NCI-H1436 treated with DMSO at 0.1 percent for 48 hours (cell line): ENCODE measurements at places on chromosomes 7 and 10.
A peak's percentile ranks its signal among the peaks of the same experiment; 100 is the strongest.

DNA sequence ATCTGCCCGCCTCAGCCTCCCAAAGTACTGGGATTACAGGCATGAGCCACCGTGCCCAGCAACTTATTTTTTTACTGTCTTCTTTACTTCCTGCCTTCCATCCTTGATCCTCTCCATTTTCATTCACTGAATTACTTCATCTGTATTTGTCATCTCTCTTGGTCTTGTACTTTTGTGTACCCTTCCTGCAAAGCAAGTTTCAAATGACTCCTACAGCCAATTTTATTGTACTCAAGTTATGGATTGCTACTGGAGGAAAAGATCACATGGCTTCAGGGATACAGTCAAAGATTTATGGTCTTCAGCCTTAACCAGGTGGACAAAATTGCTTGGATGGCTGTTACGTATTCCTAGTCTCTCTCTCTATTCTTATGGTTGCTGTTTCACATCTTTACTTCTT is 22.6 kb downstream of the SEPTIN7 start:
- no peak for DNase-seq

- no peak for DNase-seq
Observed at GRCh38 chr10:79266084-79266483, 81.2 kb upstream of the PPIF start.

GRCh38 chr7:33128990-33129805 is at the start of gene BBS9:
BBS9 (plus strand) TSS chr7:33129564; CDS start chr7:33146253, 16,689 bp downstream.
- DNase-seq, result peak; percentile 86

- DNase-seq, result no peak
Observed at GRCh38 chr7:2945171-2945570, 98.5 kb downstream of the CARD11 start.

DNA sequence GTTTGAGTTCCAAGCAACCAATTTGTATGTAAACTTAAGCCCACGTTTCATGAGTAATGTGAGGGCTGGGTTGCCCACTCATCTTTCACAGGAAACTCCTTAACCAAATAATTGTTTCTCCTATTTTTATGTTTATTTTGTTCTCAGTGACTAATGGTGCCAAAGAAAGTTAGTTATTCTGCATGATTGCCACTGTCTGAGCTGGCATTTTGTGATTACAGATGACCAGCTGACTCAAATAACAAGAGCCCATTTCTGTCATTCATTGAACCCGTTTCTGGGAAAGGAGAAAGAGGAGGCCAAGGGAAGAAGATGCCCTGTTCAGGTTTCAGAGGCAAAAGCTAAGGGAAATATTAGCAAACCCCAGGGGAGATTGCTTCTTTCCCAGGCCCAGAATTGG is 186.9 kb upstream of the MYO3A start:
- no peak for DNase-seq

DNA sequence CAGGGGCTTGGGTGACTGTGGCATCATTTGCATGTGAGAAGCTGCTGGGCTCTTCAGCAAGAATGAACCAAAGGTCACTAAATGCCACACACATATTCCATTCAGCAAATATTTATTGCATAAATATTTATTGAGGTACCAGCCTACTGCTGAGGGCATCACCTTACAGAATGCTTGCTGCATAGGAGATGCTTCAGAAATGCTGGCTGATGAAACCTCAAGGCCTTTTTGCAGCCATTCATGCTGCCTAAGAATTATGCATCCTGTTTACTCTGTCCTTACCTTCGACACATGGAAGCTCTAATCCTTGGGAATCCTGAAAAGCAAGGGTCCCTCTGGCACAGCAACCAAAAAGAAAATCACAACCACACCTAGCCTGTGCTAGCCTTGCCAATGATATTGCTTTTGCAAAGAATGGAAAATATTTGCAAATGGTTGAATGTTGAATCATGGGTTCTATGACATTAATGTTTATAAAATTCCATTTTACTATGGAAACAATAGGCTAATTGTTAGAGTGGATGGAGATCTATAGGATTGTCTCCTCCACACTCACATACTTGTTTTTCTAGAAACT is 79.6 kb downstream of the PCGF5 start:
- DNase-seq, result no peak

DNA sequence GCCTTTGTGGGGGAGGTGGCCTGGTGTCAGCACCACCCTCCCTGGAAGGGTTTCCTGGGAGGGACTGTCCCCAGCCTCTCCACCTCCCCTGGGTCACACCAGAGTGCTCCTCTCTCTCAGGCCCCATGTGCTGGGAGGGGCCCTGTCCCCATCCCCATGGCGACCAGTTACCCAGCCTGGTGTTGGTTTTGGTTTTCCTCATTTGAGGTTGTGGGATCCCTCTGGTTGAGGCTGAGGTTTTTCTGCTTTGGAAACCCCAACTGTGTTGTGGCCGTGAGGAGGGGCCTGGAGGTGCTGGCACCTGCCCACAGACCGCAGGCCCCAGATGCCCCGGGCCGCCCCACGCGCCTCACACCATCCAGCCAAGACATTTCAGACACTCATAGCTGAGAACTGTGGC is 106.3 kb downstream of the GRK5 start:
- no peak for DNase-seq

DNA sequence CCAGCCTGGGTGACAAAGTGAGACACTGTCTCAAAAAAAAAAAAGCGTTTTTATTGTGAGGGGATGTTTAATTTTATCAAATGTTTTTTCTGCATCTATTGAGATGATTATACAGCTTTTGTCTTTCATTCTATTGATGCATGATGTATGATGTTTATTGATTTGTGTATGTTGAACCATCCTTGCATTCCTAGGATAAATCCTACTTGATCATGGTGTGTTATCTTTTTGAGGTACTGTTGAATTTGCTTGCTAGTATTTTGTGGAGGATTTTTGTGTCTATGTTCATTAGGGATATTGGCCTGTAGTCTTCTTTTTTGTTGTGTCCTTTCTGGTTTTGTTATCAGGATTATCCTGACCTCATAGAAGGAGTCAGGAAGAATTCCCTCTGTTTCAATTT is 22.3 kb upstream of the PLA2G12B start:
- DNase-seq, result no peak

DNA sequence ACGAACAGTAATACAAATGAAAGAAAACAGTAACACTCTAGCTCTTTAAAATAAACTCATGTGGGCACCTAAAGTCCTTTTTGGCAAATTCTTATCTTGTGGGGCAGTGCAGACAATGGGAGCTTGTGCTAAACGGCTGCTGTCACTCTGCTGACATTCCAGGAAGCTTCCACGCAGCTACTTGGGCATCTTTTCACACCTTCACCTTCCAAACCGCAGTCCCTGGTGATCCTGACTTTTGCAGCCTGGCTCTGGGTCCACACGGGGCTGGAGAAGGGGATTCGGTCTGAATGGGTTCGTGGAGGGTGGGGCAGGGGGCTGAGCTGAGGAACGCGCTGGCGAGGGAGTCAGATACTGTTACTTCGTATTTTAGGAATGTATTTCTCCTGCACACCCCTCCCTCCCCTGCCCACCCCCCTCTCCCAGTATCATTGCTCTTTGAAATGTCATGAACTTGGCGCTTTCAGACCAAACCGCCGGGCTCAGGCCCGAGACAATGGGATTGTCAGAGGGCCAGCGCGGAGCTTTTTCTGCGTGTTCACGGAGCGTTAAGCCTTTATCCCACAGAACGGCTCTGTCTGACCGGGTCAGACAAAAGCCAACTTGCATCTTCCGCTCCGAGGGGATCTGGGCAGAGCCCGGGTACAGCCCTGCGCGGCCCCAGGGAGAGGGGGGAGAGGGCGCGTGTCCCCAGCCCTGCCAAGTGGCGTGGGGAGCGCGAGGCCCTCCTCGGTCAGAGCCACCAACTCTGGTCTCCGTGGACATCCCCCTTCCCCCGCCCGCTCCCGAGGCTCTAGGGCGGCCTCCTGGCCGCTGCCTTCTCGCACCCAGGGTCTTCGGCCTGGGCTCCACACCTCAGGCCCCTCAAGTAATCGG is 76.7 kb upstream of the EN2 start:
- no peak for DNase-seq

GRCh38 chr10:113381981-113382509 is 170.8 kb upstream of the HABP2 start:
- DNase-seq, result no peak

DNA sequence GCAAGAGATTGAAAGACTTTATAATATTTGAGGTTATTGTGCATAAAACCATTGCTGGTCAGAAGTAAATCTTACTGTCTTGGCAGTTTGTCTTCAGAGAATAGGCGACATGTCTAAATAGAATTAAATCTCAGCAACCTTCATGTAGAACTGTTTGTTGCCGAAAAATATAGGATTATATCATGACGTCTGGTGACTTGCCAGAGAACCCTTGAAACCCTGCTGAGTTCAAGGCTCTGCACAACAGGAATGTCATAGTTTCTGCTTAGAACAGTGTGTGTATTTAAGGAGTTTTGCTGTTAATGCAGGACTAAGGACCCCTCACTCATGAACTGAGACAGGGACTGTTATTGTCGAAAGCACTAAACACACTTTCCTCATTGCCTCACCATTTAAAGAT is 206.4 kb upstream of the ETV1 start:
- DNase-seq, result no peak

- no peak for DNase-seq
Observed at GRCh38 chr10:51425431-51425830, 274.0 kb downstream of the CSTF2T start.

GRCh38 chr10:26944261-26944882 is 83.6 kb upstream of the ABI1 start:
- DNase-seq, result no peak

- no peak for DNase-seq
Observed at GRCh38 chr10:113267619-113268562, 285.0 kb upstream of the HABP2 start.

DNA sequence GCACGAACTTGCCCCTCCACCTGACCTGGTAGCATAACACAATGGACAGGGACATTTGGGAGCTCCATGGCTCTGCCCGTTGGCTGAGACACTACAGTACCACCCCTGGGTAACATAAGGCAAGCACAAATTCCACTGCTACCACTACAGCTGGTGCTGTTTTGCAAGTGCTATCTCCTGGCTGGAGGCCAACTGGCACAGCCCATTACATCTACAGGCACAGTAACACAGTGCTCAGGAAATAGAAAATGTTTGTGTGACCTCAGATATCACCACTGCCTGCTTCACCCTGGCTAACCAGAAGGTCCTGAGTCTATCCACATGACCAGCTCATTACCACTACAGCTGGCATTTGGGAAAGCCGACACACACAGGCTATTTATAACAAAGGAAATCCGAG is 631.1 kb upstream of the MBL2 start:
- DNase-seq, result no peak

DNA sequence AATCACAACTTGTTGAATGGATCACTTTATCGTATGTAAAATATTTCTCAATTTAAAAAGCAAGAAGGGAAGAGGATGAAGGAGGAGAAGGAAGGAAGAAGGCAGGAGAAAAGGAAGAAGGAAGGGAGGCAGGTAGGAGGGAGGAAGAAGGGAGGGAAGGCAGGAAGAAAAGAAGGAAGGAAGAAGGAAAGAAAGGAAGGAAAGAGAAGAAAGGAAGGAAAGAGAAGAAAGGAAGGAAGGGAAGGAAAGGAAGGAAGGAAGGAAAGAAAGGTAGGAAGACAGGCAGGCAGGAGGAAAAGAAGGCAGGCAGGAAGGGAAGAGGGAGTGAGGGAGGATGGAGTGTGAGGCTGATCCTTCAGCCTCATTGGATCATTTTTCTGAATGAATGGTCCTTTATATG is 145.5 kb downstream of the MYOF start:
- DNase-seq, result no peak

DNA sequence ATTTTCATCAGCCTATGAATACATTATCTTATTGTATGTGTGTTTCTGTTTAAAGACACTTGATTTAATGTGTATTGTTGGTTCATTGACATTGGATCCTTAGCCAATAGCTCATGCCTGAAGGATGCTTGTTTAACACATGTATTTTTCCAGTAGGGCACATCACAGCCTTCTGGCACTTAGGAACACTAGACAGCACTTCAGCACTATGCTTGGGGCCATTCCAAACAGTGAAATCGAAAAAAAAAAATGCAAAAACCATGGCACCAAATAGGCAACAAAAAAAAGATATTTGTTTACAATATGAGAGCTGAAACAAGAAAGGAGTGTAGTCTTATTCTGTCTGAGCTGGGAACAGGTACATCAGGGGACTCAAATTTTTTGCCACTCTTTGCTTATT is 262.8 kb downstream of the SLC25A13 start:
- DNase-seq, result no peak

DNA sequence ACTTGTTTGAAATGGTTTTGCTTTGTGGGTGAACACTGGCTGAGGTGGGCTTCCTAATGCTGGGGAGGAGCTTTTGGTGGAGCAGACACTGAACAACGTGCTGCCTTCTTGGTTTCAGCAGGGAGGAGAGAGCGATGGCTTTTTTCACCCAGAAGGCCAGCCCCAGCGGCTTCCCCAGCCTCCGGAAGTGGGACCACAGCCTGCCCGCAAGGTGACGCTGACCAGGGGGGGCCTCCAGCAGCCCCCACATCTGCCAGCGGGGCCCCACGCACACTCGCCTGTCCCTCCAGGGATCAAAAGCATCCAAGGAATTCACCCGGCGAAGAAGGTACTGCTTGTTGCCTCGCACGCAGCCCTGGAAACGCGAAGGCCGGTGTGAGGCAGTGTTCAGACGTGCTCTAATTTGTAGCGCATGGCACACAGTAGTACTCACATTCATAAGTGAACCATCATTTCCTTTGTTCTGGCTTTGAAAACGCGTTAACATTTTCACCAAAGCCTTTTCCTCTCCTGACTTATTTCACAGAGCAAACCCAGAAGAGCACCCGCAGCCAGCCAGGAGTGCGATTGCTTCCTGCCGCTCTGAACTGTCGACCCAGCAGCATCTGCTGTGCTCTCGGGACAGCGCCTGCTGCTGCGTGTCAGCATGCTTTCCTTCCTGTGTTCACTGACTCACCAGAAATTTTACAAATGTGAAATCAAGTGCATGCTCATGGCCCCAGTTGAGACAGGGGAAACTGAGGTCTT is 48.4 kb downstream of the SHH start:
- DNase-seq, result no peak

DNA sequence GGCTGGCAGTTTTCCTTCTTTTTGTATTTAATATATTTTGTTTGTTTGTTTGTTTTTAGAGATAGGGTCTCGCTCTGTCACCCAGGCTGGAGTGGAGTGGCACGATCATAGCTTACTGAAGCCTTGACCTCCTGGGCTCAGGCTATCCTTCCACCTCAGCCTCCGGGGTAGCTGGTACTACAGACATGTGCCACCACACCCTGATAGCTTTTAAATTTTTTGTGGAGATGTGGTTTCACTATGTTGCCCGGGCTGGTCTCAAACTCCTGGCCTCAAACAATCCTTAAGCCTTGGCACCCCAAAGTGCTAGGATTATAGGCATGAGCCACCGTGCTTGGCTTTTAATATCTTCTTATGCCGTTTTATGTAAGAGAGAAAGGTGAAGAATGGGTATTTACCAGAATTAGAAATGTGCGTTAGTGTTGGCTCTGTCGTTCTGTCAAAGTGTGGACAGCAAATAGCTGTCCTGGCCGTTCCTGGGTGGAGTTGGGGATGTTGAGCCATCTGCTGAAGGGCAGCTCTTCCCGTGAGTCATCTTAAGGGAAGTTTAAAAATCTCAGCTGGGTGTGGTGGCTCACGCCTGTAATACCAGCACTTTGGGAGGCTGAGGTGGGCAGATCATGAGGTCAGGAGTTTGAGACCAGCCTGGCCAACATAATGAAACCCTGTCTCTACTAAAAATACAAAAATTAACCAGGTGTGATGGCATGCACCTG is 14.8 kb downstream of the OGDH start:
- no peak for DNase-seq
